ACHN (cell line): ENCODE measurements at places on chromosomes 2 and 18.

GRCh38 chr2:218066926-218067515 is 2.0 kb upstream of the RUFY4 start:
- DNase-seq = no peak

DNA sequence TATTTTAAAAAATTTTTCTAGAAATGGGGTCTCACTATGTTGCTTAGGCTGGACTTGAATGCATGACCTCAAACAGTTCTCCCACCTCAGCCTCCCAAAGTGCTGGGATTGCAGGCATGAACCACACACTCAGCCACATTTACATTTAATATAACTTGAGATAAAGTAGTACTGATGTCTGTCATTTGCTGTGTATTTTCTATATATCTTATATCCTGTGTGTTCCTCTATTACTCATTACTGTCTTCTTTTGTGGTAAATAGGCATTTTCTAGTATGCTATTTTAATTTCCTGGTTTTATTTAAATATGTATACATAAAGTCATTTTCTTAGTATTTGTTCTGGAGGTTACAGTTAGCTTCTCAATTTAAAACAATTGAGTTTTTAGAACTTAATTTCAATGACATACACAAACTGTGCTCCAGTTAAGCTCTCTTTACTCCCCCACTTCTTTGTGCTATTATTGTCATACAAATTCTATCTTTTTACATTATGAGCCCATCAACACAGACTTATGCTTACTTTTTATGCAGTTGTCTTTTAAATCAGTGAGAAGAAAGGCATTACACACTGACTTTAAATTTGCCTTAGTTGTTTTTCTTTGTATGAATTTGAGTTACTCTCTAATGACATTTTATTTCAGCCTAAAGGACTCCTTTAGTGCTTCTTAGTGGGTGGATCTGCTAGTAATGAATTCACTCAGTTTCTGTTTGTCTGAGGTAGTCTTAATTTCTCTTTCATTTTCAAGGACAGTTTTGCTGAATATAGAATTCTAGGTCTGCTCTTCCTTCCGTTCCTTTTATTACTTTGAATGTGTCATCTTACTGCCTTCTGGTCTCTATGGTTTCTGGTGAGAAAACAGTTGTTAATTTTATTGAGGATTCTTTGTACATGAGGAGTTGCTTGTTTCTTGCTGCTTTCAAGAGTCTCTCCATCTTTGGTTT is 6.2 kb upstream of the INPP4A start:
- DNase-seq = no peak

DNA sequence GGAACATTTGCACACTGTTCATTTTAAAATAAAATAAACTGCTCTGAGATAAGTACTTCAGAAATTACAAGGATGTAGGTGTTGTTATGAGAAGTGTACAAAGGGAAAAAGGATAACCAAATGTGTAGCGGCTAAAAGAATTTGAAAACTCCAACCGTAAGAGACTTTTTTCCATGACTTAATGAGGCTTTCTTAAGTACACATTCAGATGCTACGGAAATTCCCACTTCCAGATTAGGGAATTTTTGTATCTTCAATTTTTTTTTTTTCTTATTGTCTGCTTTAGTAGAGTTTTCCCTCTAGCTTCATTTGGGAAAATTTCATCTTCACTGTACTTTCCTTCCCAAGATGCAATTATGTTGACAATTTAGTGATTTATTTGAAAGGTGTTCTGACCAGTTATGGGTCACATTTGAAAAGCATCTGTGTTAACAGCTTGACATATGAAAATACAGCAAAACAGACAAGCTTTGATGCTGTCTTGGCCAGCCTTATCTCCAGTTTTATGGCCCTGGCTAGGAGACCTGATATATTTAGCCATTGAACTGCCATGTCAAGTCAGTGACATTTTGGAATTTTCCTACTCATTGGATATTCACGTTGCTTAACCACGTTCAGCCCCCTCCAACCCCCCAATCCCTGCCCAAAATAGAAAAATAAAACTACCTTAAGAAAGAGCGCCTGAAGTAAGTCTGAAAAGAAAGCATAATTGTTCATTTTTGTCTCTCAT is 105.6 kb downstream of the FEZ2 start:
- no peak for DNase-seq

DNA sequence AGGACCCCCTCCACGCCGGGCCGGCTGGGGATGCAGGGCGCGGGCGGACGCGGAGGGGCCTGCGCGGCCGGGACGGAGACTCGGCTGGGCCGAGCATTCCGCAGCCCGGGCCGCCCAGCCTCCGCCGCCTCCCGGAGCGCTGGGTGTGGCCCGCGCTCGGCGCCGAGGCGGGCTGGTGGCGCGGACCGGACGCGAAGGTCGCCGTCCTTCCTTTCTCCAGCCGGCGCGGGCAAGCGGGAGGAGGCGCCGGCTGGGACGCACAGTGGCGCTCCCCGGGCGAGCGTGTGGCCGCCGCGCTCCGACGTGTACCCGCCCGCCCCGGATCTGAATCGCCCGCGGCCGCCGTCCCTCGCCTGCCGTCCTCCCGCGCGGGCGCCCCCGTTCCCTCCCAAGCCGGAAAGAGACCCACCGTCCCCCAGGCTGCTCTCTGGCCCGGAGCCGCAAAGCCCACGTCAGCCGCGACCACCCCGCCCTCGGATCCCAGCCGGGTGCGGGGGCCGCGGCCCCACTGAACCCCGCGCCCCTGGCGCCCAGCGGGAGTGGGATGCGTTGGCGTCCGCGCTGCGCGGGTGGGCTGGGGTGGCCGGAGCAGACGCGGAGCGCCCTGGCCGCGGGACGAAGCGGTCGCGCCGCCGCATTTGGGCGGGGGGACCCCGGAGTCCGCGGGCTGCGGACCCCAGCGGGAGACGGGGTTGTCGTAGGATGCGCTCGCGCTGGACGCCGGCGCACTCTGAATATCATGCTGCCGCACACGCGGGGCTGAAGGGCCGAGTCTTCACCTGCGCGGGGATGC is 634 bp downstream of the SPATS2L start:
- DNase-seq = peak; percentile 51

GRCh38 chr2:25664183-25664964 is 9.0 kb downstream of the DTNB start:
- peak; percentile 76 for DNase-seq

- DNase-seq = no peak
Measured at GRCh38 chr2:195768431-195768830, 111.4 kb downstream of the SLC39A10 start.
